ENCODE measurements at places on chromosomes 13 and 19.
A peak's percentile ranks its signal among the peaks of the same experiment; 100 is the strongest.

GRCh38 chr13:24196593-24197197, 36.2 kb downstream of the SPATA13 start:
- DNase-seq: no peak

DNA sequence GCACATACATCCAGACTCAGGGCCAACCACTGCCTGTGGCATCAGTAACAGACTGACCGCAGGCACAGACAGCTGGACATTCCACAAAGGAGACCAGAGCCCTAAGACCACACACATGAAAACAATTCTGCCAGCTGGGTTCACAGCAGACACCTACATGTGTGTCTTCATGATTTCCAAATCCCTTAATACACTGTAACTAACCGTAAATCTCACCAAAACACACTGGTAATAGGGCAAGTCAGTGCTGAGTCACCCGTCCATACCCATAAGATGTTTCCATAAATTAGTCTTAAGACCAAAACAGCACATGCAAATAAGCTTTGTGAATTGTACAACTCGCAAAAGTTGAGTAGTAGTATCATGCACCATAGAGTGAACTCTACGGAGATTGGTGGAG, 65.4 kb downstream of the TUBGCP3 start:
- no peak for DNase-seq

- DNase-seq: no peak
Observed at GRCh38 chr13:112219740-112220139, 152.8 kb downstream of the SOX1 start.

GRCh38 chr13:77510156-77510555, 25.4 kb upstream of the SCEL start:
- DNase-seq: no peak

DNA sequence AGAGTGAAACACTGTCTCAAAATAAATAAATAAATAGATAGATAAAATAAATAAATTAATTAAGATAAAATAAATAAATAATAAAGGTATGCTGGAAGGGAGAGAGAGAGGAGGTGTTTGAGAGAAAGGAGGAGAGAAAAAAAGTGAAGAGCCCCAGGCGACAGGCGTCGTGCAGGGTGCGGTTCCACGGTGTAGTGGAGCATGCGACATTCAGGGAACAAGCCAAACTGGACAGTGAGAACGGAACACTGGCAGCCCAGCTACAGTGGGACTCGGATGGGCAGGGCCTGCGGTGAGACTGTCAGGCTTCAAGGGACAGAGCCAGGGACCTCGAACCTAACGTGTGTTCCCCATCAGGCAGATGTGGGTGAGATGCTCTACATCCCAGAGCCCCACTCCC, 9.4 kb downstream of the SULT2B1 start:
- no peak for DNase-seq

- DNase-seq: peak; percentile 79
Observed at GRCh38 chr19:48806518-48806817, 4.4 kb downstream of the BCAT2 start.

- DNase-seq: no peak
Observed at GRCh38 chr19:51135004-51135403, 7.1 kb upstream of the SIGLEC7 start.

GRCh38 chr19:19782783-19783182, 38.8 kb downstream of the ZNF506 start:
- DNase-seq: no peak

GRCh38 chr13:43307921-43308433, 284.6 kb downstream of the DNAJC15 start:
- DNase-seq: no peak

DNA sequence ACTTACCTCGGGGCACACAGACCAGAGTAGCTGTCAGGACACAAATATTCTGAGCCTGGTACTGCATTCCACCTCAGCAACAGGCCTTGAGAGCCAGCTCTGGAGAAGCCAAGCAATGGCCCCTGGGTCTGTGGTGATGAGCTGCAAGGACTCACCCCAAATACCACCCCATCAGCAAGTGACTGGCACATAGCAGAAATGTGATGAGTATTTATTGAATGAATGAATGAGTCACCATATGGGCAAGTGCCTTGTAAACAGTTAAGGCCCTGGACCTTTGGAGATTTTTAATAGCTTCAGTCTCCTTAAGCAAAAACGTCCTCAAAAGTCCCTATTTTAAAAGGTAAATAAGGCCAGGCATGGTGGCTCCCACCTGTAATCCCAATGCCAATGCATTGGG, 18.2 kb downstream of the GSX1 start:
- no peak for DNase-seq

GRCh38 chr13:51222037-51222685, at the start of gene FAM124A:
Gene FAM124A, plus strand, starts transcription at chr13:51222398. Its CDS starts 104 bp downstream, at chr13:51222502.
- DNase-seq: peak; percentile 29

GRCh38 chr19:48636859-48637448, at the start of gene DBP:
Gene DBP, minus strand, starts transcription at chr19:48637379. Its CDS starts 385 bp downstream, at chr19:48636994.
- no peak for DNase-seq

DNA sequence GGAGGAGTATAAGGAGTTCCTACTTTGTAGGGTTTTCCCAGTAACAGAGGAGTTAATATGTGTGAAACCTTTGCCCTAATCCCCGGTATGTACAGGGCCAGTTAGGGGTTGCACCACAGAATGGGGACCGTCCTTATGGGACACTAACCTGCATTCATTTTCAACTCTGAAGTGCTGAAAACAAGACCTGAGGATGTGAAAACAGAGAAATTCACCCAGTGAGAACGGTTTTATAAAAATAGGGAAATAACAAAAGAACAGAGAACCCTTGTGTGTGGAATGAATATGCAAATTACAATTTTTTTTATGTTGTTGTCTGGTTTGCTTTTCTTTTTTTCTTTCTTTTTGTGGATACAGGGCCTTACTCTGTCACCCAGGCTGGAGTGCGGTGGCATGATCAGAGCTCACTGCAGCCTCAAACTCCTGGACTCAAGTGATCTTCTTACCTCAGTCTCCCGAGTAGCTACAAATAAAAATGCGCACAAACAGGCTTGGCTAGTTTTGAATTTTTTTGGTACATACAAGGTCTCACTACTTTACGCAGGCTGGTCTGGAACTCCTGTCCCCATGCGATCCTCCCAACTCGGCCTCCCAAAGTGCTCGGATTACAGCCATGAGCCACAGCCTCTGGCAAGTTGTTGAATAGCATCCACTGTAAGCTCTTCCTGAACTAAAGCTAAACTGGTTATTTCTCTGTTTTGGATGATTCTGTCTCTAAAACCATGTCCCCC, 10.6 kb downstream of the CLC start:
- no peak for DNase-seq

- DNase-seq: no peak
Observed at GRCh38 chr19:35451338-35452096, 3.5 kb downstream of the FFAR2 start.

DNA sequence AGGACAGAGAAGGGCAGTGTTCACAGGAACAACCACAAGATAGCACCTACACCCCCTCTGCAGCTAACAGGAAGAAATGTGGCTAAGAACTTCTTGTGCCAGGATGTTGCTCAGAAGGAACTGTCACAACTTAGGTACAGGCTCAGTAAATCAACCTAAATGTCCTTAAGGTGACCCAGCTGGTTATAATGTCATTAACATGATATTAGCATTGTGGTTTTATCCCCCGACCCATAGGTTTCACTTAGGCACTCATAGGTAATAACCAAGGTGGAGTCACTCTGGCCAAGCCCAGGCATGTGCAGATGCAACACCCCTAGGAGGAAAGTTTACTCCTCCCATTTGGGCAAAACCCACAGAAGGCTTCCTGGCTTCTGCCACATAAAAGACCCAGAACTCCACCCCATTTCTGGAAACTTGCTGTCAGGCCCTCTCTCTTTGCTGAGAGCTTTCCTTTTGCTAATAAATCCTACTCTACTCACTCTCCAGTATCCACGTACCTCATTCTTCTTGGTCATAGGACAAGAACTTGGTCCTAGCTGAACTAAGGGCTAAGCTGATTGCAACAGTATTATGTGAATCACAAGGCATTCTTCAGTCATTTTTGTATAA, 951.3 kb downstream of the SLITRK5 start:
- DNase-seq: no peak

GRCh38 chr19:44720945-44721344, 22.0 kb downstream of the CEACAM16 start:
- DNase-seq: no peak

DNA sequence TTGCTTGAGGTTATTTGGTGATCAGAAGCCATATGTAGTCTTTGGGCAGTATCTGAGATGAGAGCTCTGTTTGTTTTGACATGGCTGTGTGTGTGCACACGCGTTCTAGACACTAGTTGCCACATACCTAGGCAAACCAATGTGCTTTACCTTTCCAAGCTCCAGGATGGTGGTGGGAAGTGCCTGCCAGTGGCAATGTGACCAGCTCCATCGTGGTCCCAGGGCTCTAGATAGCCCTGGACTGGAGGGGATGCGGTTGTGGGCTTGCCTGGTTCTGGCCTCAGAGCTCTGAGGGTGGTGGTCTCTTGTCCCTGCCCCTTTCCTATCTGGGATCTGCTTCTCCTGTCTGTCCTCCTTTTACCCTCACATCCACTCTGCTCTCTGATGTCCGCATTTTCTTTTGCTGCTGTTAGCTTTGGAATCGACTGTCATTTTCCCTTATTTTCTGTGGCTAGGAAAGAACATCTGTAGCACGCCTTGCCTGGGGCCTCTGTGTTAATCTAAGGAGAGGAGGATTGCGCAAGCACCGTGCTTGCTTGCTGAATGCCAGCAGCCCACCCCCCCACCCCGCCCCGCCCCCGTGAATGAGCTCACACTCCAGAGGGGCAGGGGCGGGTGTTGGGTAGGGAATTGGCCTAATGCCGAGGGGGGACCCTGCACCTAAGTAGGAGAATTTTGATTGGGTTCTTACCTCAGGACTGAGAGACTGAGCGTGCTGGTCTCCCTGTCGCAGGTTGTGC, 89.5 kb downstream of the ARHGEF7 start:
- DNase-seq: no peak

GRCh38 chr19:15398501-15399233, 19.1 kb upstream of the AKAP8 start:
- no peak for DNase-seq

GRCh38 chr13:102233566-102234208, 168.2 kb downstream of the FGF14 start:
- DNase-seq: no peak

- DNase-seq: no peak
Observed at GRCh38 chr19:7989071-7989575, 16.3 kb downstream of the ELAVL1 start.

GRCh38 chr19:57267291-57267690, 13.0 kb upstream of the ZNF460 start:
- no peak for DNase-seq

- no peak for DNase-seq
Observed at GRCh38 chr13:112968380-112968909, 569 bp upstream of the MCF2L start.

GRCh38 chr19:28242317-28242927, 970.5 kb downstream of the UQCRFS1 start:
- peak; percentile 67 for DNase-seq

DNA sequence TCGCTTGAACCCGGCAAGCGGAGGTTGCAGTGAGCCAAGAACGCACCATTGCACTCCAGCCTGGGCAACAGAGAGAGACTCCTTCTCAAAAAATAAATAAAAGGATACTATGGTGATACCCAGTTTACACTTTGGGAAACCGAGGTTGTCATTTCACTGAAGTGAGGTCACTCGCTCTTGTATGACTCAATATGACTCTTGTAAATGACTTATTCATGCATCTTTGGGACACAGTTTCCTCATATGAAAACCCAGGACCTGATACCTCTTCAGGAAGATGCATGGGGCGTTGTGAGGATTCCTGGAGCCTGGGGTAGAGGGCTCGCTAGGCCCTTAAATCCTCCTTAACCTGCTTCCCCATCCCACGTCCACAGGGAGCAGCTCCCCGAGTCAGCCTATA, 4.5 kb downstream of the PSMD8 start:
- no peak for DNase-seq

DNA sequence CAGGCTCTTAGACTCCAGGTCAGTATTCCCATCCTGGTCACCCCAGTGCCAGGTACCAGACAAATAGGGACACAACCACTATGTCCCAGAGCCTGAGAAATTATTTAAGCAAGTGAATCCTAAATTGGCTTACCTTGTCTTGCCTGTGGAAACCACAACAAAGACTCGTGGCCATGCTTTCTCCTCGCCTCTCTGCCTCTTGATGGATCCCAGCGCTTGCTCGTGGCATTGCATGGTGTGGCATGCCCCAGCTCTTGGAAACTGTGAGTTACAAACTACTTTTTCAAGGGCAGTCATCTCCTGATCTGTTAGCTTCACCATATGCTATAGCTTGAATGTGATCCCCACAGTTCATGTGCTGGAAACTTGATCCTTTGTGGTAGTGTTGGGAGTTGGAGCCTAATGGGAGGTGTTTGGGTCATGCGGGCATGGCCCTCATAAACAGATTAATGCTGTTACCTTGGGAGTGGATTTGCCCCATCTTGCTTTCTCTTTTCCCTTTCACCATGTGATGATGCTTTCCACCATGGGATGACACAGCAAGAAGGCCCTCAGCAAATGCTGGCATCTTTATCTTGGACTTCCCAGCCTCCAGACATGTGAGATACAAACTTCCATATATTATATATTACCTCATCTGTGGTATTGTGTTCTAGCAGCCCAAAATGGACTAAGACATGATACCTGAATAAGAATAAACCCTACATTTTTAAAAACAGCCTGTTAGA, 31.2 kb downstream of the SPRYD7 start:
- DNase-seq: no peak

GRCh38 chr13:80751854-80752253, 410.9 kb upstream of the SPRY2 start:
- no peak for DNase-seq

DNA sequence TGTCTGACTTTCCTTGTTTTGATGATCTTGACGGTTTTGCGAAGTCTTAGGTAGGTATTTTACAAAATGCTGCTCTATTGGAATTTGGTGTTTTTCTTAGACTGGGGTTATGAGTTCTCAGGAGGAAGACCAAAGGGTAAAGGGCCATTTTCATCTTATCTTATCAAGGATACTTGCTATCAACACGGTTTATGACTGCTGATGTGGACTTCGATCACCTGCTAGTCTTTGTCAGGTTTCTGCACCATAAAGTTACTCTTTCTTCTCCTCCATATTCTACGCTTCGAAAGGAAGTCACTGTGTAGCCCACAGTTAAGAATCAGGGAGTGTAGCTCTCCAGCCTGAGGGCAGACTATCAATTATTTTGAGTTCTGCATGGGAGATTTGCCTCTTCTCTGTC, 7.4 kb upstream of the CEBPG start:
- no peak for DNase-seq

- DNase-seq: no peak
Observed at GRCh38 chr13:43766725-43767124, 20.0 kb downstream of the ENOX1 start.

DNA sequence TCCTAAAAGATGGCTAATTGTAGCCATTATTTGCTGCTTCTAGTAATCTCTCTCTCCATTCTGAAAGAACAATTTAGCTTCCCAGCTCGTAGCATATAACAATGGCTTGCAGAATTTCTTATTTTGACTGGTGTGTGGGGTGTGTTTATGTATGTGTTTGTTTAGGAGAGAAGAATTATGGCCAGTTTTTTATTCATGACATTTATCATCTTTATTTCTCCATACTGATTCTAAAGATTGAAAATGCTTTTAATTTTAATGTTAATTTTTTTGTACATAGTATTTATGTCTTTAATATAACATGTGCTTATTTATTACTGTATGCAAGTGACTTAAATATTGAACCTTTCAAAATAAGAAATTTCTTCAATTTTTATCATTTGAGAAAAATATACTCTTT, 115.8 kb upstream of the TMTC4 start:
- DNase-seq: no peak

Data from K562 (cell line).